ENCODE measurements at places on chromosomes 2 and 18.

DNA sequence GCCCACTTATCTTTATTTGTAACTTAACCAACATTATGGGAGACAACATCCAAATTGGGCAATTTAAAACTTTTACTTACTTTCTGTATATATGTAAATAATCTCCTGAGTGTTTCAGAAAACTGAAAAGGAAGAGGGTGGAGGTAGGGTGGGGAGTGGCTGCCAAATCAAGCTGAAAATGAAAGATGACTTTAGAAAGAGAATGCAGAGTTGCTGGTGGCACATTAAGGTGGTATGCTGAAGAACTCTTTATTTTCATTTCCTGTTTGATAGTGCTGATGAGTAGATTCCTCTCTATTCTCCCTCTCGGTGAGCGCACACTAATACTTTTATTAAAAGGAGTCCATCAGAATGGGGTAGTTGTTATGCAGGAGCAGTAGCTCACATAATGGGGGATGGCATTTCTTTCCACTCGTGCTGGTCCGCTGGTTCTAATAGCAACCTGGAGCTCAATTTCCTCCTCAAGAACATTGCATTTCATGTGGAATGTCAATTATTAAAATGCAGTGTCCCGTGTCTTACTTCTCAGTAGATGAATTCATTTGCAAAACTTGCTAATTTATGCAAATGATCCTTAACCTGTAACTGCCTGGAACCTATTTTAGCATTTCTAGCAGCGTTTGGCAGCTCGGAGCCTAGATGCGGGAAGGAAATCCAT, 466.9 kb upstream of the HNRNPA3 start:
- no peak for DNase-seq

DNA sequence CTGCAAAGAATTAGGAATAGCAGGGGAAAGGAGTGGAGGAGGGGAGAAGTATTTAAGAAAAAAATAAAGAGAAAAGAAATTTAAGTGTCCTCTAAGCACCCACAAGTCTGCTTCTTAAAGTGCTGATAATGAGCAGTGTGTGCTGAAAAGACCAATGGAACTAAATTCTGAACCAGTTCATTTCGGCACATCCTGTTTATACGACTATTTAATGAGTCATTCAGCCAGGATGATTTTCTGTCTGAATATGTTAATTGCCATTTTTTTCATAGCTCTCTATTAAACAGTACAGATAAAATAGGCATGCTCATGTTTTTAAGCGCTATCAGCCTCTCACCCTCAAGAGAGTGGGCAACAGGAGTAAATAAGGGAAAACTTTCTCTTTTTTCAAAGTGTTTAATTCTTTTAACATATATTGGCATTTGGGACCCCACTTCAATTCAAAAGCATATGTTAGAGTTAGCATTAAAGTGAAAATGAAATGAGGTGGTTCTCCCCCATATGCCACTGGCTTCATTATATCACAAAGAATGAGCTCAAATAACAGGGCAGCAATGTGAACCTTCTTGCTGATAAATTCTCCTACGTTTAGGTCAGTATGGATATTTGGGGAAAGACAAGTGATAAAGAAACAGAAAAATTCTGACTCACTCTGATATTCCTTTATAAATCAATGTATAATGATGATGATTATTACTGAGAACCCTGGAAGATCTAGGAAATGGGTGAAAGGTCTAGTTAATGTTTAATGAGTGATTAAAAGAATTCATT, 87.5 kb downstream of the TCF4 start:
- peak; percentile 92 for DNase-seq

DNA sequence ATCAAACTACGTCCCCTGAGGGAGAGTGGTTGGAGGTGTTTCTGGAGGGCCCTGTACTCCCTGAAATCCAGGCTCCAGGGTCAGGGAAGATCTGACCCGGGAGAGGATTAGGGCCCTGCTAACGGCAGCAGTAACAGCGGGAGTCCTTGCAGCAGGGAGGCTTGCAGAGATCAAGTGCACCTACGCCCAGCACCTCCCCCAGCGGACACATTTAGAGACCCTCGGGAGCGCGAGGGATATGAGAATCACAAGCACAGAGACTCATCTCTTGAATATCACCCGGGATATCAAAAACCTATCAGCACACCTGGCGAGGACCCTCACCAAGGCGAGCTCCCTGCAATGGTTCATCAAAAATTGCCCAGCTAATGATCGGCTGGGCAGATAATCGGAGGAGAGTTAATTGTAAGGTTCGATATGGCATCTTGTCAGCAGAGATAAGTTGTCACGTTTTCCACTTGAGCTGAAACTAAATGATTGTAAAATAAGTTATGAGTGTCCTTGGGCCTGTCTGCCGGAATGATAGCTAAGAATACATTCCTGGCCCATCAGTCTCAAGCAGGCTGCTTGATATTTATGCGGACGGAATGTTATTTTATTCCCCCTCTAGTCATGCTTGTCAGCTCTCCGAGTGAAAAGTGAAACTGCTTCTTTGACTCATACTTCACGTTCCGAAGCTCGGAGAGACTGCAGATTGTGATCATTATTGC, 209.8 kb downstream of the GBX2 start:
- DNase-seq: no peak

DNA sequence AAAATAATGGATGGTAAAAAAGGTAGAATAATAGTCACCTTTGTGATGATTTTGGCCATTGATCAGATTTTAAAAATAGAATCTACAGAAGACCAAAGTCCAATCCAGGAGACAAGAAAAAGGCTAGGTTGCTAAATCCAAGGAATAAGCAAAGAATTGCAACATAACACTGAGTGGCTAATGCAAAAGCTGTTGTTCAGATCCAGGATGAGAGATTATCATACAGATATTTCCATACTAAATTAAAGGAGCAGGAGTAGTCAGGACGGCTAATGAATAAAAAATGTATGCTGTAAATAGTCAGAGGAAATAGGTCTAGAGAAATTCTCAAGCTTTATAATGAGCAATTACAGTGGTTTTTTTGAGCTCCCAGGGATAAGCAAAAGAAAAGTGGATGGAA, 745.9 kb upstream of the ACVR2A start:
- DNase-seq: no peak

DNA sequence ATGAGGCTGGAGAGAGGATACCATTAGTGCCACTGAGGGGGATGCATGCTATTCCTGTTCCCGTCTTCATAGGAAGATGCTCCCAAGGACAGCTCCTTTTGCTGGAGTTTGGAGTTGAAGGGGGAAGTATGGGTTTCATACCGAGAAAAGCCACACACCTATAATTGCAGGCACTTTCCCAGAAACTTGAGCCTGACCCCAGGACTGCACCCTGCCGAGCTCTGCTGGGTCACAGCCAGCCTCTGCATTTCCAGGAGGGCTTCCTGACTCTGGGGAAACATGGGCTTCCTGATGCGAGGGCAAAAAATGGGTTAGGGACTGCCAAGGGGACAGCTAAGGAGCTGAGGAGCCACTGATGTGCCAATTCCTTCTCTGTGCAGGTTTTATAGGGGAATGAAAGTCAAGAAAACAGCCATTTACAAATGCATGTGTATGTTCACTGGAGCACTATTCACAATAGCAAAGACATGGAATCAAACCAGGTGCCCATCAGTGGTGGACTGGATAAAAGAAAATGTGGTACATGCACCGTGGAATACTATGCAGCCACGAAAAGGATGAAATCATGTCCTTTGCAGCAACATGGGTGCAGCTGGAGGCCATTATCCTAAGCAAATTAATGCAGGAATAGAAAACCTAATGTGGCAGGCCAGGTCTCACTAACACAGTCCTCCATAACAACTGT, 104.5 kb downstream of the ACAA2 start:
- DNase-seq: no peak

DNA sequence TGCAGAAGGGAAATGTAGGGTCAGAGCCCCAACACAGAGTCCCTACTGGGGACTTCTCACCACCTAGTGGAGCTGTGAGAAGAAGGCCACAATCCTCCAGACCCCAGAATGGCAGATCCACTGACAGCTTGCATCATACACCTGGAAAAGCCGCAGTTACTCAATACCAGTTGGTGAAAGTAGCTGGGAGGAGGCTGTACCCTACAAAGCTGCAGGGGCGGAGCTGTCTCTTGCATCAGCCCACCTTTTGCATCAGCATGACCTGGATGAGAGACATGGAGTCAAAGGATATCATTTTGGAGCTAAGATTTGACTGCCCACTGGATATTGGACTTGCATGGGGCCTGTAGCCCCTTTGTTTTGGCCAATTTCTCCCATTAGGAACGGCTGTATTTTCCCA, 237.3 kb downstream of the CALCRL start:
- DNase-seq: no peak

Data from iris pigment epithelial cell (primary cell).